Stimulated activated CD4-positive, alpha-beta T cell treated with anti-CD3 and anti-CD28 coated beads, Interleukin-15, amount 100 ng/mL, for 48 hours (primary cell): ENCODE measurements at places on chromosomes 5 and 9.

- DNase-seq: no peak
Measured at GRCh38 chr5:123207081-123207537, 118.1 kb downstream of the PRDM6 start.

GRCh38 chr9:29456940-29457339 lies 1883.7 kb upstream of the C9orf72 start:
- DNase-seq: no peak

DNA sequence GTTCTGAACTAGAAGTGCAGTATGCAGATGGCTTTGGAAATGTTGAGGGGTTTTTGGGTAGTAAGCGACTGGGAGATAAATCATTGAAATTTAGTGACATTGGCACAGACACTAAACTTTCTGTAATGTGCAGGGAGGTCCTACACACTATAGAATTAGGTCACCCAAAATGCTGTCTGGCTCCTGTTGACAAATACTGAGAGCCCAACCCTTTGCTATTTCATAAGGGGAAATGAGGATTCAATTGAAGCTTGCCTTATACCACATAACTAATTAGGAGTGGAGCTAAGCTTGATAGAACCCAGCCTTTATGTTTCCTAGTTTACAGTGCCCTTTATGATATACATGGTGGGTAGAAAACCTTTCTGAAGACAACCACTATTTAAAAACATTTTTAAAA lies 22.6 kb downstream of the HMGXB3 start:
- no peak for DNase-seq

GRCh38 chr5:177412603-177413233 lies 3.4 kb upstream of the F12 start:
- no peak for DNase-seq

DNA sequence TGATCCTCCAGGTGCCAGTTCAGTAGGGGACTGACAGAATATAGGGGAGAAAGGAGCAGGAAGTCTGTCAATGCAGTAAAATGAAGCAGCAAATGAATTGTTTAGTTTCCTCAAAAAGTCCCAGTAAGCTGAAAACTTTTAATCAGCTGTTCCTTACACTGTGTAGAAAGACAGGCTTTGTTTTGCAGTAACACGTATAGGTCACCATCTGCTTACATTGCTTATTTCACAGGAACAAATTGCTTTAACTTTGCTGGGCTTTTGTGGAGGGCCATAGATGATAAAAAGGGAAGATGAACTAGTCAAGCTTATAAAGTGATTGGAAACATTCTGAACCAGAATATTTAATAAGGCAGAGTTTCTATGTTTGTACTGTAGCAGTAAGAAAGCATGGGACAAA lies 331.3 kb upstream of the RFX3 start:
- DNase-seq: no peak

- DNase-seq: no peak
Measured at GRCh38 chr9:98142182-98142907, 23.3 kb upstream of the TRIM14 start.

DNA sequence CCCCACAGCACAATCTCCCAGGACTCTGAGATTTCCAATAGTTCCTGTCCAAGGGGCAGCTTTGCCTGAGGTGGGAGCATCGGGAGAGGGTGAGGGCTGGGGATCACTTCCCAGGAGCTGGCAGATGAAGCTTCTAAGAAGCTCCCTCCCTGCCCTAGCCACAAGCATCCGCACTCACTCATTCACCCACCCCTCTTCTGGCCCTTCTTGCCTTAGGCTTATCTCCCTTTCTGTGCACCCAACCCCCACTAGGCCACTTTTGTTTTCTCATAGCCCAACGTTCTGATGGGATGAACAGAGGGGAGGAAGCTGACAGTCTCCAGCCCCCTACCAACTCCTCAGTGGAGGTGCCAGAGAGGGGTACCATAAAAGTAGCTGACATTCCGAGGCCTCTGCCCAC lies 3.7 kb upstream of the PCDH1 start:
- no peak for DNase-seq
